G401 (cell line): ENCODE measurements at places on chromosomes 1 and 21.

DNA sequence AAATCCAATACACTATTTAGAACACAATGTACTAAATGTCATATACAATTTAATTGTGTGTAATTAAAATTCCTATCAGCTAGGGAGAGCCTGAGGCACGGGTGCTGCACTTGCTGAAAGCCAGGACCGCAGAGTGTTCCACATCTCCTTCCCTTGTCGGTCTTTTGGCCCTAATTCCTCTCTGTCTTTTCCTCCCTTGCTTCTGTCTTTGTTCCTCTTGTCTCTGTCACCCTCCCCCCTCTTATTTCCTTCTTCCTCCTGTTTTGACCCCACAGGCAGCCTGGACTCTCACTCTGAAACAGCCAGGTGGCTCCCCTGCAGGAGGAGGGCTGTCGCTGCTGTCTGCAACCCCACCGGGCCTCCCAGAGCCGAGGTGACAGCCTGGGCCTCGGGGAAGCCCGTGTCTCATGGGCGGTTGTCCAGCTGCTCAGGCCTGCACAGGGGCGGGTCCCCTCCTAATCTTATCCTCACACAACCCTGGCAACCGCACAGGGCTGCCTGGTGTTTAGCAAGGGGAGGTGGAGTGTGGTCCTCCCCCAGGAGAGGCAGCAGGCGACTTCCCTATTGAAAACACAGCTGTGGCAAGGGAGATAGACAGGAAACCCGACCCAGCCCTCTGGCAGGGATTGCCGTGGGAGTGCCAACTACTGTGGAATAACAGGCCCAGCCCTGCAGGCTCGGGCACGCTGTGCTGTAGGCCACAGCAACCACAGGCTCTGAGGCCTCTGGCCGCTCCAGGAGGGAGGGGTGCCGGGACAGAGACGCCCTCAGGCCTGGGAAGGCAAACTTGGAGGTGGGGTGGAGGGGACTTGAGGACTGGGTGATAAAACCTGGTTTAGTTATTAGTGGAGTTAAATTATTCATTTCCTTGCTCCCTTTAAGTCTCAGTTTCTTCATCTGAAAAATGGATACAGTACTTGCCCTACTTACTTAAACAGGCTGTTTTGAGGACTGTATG, 68.8 kb upstream of the WDR26 start:
- peak; percentile 69 for DNase-seq

DNA sequence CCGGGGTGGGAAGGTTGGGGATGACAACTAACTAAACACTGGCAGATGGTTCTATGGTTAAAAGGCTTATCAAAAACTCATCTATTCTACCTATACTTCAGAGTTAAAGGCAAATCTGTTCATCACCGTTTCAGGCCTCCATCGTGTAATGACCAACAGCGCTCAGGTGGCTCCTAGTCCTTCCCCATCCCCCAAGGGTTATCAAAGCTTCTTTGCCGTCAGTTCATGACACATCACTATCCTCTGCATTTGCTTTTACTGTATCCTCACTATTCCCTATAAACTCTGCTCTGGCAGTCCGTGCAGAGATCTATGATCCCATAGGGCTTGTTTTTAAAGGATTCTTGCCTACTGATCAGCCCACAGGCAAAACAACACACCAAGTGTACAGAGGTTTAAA, 8.2 kb downstream of the HMGN1 start:
- no peak for DNase-seq

- peak; percentile 44 for DNase-seq
Measured at GRCh38 chr1:202122639-202123335, at the start of gene GPR37L1. GPR37L1 (plus strand) TSS chr1:202122917; CDS start chr1:202122964, 47 bp downstream.

- no peak for DNase-seq
Measured at GRCh38 chr21:39346671-39347331, 2.1 kb downstream of the HMGN1 start.

DNA sequence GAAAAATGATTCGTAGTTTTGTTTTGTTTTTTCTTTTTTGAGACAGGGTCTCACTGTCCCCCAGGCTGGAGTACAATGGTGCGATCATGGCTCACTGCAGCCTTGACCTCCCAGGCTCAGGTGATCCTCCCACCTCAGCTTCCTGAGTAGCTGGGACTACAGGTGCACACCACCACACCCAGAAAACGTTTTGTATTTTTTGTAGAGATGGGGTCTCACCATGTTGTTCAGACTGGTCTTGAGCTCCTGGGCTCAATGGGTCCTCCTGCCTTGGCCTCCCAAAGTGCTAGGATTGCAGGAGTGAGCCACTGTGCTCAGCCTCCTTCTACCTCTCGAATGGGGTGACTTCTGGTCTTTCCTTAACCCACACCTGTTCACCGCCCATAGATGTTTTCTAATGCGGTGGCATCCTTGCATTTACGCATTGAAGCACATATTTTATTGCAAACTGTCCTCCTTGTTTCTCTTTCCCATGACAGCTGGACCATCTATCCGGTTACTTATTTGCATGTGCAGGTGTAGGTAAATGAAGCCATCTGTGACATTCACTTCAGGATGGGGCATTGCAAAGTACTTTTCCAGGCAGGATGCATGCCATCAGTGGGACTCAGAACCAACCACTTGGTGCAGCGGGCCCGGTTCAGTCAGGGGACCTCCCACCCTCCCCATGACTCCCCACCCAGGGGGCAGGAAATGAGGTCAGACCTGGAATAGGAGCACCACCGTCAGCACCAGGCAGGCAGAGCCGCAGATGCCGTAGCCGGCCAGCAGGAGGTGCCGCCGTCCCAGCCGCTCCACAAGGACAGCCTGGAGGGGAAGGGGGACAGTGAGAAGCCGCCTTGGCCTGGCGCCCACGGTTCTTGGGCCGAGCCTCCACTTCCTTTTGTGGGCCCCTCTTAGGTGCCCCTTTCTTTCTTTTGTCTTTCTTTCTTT, 16.5 kb downstream of the SLC2A7 start:
- DNase-seq = no peak

- no peak for DNase-seq
Measured at GRCh38 chr1:229266274-229266673, 4.6 kb upstream of the RAB4A start.

GRCh38 chr21:17732306-17732705, 86.8 kb downstream of the C21orf91 start:
- no peak for DNase-seq

GRCh38 chr1:238119060-238119459, 228.3 kb upstream of the ZP4 start:
- DNase-seq = no peak

DNA sequence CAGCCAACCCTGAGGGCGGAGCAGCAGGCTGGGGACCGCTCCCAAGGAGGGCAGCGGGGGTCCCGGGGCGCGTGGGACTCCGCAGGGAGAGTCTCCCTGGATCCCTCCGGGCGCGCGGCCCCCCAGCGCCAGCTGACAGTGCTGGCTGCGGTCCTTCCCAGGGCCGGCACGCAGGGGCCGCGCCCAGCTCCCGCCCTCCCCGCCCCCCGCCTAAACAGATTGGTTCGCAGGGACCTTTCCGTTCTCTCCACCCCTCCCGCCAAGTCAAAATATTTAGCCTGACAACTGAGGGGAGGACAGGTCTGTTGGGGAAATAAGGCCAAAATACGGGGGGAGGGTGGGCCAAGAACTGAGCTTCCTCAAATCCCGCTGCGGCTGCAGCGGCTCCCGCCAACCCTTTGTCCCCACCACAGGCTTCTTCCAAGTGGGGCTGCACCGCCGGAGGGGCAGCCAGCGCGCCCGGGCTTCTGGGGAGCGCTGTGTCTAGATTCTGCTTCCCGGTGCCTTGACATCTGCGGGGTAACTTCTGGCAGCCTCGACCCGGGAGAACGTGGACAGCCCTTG, at the start of gene INSRR:
INSRR (minus strand) TSS at position 159 of the 564 bp plus-strand sequence. CDS start 496 bp downstream, outside the sequence.
- no peak for DNase-seq
